ENCODE measurements at places on chromosomes 7 and 10.

DNA sequence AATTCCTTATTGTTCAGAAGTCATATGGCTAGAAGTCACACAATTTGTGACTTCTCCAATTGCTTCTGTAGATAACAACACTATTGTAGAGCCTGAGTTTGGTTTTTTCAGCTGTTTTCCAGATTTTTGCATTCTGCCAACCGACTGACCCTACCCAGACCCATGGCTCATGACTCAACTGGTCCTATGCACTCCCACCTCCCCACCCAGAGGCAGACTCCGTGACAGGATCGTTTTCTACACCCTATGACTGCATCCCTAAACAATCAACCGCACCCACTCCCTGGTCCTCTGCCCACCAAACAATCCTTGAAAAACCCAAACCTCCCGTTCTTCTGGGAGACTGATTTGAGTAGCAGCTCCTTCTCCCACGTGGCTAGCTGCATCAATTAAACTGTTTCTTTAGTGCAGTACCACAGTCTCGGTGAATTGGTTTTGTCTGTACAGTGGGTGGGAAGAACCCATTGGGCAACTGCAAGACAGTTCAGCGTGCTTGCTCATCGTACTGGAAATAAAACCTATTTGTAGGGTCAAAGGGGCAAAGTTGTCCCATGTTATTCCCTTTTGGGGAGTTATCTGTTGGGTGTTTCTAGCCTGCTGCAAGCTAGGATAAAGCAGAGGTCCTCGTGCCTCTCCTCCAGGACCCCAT, 150.3 kb upstream of the FAM20C start:
- no peak for DNase-seq

GRCh38 chr10:84298057-84298456, 30.3 kb upstream of the CCSER2 start:
- DNase-seq, result no peak

DNA sequence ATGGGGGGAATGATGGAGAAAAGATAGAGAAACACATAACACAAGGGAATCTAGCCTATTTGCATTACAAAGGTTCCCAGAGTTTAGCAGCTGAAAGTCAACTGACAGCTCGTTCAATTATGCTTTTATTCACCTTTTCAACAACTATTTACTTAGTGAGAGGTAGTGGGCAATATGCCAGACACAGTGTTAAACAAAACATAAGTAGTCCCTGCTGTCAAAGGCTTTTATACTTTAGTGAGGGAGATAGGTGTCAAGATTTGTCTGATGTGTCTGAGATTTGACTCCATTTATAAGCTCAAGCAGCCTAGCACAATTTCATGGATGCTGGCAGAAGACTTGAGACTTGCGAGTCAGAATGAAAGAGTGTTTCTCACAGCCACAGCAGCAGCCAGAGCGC, 549.0 kb upstream of the VSTM2A start:
- no peak for DNase-seq

DNA sequence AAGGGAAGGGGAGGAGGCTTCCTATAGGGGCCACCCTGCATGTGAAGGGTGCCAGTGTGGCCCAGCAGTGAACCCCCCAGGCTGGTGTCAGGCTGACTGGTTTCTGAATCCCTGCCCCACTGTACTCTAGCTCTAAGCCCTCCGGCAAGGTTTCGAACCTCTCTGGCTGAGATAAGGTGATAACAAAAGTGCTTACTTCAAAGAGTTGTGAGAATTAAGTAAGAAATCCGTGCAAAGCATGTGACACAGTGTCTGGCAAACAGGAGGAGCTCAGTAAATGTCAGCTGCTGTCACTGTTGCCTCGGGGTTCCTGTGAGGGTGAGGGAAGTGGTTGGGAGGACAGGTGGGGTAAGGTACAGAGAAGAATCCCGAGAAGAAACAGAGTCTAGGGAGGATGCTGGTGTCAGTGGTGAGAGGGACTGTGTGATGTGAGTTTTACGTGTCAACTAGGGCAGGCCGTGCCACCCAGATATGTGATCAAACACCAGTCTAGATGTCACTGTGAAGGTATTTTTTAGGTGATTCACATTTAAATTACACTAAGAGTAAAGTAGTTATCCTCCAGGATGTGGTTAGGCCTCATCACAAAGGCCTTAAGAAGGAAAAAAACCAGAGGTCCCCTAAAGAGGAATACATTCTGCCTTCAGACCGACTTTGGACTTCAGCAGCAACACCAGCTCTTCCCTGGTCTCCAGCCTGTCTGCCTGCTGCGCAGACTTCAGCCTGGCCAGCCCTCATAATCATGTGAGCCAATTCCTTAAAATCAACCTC, 64.4 kb downstream of the BPGM start:
- no peak for DNase-seq

DNA sequence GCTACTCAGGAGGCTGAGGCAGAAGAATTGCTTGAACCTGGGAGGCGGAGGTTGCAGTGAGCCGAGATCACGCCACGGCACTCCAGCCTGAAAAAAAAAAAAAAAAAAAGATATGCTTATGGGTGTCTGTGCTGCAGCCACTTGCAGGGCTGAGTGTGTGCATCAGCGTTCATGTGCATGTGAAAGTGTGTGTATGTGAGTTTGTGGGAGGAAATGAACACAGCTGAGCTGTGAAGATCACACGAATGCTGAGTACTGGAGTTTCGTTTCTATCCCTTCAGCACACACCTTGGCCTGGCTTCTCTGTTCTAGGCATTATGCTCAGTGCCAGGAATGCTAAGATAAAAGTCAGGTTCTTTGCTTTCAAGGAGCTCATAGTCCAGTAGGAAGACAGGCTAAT, 12.0 kb upstream of the SVOPL start:
- no peak for DNase-seq

DNA sequence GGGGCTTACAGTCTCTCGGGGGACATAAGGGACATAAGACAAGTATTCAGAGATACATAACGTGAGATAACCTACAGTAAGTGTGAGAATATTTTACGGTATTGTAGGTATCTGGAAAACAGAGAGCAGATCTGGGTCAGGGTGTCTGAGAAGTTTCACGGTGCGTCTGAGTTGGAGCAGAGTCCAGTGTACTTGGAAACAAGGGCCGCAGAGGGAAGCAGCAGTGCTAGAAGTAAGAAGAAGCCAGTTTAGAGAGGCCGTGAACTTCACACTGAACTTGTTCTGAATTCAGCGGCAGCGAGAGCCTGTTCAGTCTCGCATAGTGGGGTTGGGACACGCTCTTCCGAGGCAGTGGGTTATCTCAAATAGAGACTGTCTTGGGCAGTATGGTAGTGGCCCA, 85.5 kb downstream of the TAF3 start:
- DNase-seq, result no peak

DNA sequence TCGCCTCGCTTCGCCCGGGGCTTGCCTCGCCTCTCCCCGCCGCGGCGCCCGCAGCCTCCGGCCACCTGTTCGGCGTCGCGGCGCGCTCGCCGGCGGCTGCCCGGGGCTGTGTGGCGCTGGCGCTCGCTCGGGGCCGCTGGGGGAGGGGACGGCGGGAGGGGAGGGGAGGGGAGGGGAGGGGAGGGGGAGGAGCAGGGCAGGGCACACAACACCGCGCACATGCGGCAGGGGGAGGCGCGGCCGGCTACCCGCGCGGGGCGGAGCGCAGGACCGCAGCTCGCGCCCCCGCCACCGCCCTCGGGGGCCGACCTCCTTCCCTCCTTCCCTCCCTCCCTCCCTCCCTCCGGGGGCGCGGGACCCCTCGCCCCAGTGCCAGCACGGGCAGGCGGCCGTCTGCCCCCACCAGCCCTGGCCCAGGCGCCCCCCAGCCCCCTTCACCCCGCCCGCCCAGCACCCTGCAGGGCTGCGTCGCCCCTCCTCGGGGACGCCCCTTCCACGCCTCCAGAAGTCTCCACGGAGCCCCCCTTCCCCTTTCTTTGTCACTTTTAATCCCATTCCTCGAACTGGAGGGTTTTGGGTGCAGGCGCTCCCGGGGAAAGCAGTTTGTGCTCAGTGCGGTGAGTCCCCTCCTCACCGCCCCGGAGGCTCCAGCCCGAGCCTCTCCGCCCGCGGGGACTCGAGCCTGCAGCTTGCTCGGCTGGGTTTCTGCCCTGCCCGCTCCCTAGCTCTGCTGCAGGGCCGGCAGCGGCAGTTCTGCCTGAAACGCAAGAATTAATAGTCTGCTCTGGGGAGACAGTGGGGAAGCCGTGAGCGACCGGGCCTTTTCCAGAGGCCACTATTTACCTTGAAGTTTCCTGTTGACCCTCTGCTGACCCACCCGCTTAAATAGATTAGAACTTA, at the start of gene PARD3:
Gene PARD3 (minus strand): TSS at position 112 of the 900 bp plus-strand sequence. CDS start 301 bp downstream, outside the sequence.
- DNase-seq, result no peak

GRCh38 chr10:58638388-58638787, 125.7 kb downstream of the BICC1 start:
- no peak for DNase-seq

DNA sequence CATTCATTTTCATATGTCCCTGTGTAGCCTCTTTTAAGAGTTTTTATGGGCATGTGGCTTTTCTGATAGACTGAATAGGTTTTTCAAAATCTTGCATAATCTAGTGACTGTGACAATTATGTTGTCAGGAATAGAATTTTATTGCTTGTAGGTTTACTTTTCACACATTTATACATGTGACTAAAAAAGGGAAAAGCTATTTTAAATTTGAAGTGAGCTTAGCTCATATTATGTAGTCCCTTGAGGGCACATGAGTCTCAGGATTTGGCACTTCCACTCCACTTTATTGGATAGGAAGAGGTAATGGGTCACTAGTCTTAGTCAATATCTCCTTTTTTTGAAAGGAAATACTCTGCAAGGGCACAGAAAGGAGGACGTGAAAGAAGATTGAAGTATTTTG, 247.3 kb downstream of the SUGCT start:
- no peak for DNase-seq

- no peak for DNase-seq
These were observed 14.3 kb upstream of the UBE2D1 start for GRCh38 chr10:58320351-58321049.

DNA sequence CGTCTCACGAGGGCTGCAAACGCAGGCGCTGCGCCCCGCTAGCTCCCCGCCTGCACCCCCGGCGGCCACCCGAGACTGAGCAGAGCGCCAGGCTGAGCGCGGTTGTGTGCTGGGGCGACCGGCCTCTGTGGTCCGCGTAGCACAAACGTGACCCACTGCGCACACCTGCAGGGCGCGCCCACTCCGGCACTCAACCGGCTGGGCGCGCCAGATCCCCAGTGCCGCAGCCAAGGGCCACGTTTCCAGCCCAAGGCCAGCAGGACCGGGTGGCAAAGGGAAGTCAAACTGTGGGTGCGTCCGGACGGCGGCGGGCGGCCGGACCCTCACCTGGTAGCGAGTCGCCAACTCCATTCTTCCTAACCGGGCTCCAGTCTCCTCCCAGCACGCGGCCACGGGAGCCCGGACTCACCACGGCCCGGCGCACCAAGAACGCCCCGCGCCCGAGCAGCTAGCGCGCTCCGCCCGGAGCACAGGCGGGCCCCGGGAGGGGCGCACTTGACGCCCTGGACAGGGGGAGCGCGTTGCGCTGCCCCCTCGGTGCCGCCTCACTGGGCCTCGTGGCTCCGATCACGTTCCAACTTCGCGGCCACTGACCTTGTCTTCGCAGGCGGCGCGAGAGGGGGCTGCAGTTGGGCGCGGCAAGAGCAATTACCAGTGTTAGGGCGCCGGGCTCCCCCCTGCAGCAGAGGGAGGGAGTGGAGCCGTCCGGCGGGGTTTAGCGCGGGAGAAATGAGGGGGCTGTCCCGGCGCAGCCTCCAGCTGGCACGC, at the start of gene CDCA7L:
Gene CDCA7L (minus strand): TSS at position 446 of the 768 bp plus-strand sequence. CDS start 95 bp downstream, at position 351.
- DNase-seq, result peak; percentile 66

GRCh38 chr7:22445140-22445743, 54.7 kb downstream of the STEAP1B start:
- no peak for DNase-seq

DNA sequence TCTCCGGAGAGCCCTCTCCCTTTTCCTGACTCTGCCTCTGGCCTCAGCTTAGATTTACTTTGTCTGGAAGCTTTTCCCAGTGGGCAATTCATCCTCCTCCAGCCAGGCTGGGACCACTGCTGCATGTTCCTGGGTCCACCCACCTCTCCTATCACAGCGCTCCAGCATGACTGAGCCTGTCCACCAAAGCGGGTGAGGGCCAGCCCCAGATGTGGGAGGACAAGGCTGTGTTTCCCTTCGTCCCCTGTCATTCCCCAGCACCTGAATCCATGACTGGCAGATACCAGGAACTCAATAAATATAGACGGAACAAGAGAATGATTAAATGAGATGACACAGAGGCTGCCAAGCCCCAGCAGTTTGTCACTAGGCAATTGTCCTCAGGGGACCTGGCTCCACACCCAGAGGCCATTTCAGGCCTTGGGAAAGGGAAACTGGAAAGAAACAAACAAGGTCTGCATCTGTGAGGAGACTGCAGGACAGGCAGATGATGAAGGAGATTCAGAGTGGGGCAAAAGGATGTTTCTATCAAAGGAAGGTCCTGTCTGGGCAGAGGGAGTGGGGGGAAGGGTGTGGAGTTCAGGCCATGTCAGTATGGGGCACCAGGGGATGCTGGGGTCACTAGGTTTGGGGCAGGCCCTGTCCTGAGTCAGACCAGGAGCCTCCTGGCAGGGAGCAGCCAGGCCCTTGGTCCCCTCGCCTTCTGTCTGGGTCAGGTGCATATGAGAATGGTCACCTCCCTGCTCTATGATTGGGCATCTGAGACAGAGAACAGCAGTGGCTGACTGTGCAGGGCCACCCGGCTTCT, 576.4 kb downstream of the GRID1 start:
- DNase-seq, result no peak

GRCh38 chr7:142880876-142881505, 4.6 kb downstream of the TRPV6 start:
- DNase-seq, result no peak

DNA sequence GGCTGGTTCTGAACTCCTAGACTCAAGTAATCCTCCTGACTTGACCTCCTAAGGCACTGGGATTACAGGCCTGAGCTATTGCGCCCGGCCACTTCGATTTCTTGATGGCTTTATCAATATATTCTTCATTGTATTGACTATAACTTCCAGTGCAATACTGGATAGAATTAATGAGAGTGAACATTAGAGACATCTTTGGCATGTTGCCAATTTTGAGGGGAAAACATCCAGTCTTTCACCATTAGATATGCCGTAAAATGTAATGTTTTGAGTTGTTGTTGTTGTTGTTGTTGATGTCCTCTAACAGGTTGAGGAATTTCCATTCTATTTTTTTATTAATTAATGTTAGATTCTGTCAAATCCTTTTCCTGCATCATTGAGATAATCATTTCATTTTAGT, 578.9 kb downstream of the ZWINT start:
- no peak for DNase-seq

GRCh38 chr7:4819560-4820404, 42.0 kb downstream of the PAPOLB start:
- no peak for DNase-seq

DNA sequence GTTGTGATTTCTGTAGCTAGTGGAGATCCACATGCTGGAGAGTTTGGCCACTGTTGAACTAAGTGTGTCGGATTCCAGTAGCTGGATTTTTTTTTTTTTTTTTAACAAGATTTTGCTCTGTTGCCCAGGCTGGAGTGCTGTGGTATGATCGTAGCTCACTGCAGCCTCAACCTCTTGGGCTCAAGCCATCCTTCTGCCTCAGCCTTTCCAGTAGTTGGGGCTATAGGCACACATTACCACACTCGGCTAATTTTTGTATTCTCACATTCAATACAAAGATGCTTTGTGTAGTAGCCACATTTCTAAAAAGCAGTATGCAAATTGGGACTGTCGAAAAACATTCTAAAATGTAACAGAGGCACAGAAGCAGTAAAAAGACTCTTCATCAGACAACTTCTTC, 63.5 kb downstream of the RABGEF1 start:
- no peak for DNase-seq
